ENCODE measurements at places on chromosomes 2 and 18.

- no peak for ATAC-seq
Measured at GRCh38 chr2:198053148-198053547, 248.8 kb downstream of the PLCL1 start.

DNA sequence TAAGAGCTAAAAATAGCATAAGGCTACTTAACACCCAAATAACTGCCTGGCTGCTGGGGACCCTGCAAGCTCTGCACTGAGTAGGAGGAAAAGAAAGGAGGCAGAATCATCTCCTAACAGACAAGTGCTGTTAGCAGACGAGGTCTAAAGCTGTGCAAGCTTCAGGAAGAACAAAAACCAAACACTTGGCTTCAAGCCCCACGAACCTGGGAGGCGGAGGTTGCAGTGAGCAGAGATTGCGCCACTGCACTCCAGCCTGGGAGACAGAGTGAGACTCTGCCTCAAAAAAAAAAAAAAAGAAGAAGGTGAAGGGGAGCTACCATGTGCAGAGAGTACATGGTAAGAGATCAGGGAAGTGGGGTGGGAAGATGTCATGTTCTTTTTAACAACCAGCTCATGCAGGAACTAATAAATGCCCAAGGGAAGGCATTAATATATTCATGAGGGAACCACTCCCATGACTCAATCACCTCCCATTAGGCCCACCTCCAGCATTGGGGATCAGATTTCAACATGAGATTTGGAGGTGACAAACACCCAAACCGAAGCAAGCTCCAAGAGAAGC lies 28.8 kb upstream of the INO80C start:
- peak; percentile 81 for ATAC-seq

GRCh38 chr18:62912885-62913284 lies 197.5 kb downstream of the PHLPP1 start:
- ATAC-seq, result no peak

- no peak for ATAC-seq
Measured at GRCh38 chr2:234517971-234518370, 21.1 kb upstream of the ARL4C start.

GRCh38 chr2:158619496-158619895 lies 162.7 kb downstream of the PKP4 start:
- ATAC-seq, result peak; percentile 92

- peak; percentile 17 for ATAC-seq
Measured at GRCh38 chr2:28622101-28622499, 126.2 kb downstream of the PLB1 start.
